ENCODE measurements at places on chromosomes 16 and 17.
A peak's percentile ranks its signal among the peaks of the same experiment; 100 is the strongest.

- no peak for DNase-seq
Observed at GRCh38 chr16:12437761-12438440, 365.8 kb downstream of the CPPED1 start.

- DNase-seq, result peak; percentile 75
Observed at GRCh38 chr17:42311240-42312034, 23.1 kb downstream of the STAT5A start.

DNA sequence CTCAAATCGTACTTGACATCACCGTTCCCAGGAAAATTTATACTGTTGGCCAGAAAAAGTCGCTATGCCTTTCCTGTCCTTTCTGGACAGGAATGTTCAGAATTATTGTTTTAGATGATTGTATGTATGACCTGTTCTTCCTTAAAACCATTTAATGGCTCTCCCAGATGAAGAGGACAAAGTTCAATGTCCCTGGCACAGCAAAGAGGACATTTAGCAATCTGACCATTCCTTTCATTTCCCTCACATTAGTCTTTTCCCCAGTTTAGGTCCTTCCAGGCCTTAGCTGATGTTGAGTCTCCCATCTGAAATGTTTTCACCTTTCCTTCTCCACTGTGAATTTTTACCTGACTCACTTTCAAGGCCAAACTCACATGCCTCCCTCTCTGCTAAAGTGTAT, 938.9 kb downstream of the CDH11 start:
- no peak for DNase-seq

- peak; percentile 89 for DNase-seq
Observed at GRCh38 chr17:41415833-41416335, 8.5 kb downstream of the KRT37 start.

GRCh38 chr16:21302898-21303528, 24.9 kb upstream of the CRYM start:
- DNase-seq, result peak; percentile 39

DNA sequence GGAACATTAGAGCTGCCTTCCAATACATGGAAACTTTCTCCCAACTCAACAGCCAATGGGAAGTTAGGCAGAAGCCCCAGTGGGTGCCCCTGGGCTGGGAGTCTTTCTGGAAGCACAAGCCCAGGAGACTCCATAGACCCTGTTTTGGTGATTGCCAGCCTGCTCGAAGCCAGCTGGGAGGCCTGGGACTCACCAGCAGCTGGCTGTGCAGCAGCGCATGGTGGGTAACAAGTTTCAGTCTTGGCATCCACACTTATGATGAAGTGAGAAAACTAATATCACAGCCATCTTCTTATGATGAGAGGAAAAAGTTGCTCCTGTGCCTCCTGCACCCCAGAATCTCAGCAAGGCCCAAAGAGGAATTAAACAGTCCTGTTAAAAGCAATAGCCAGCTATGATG, 522.5 kb upstream of the CDH5 start:
- no peak for DNase-seq

- no peak for DNase-seq
Observed at GRCh38 chr16:20074099-20074991, 655 bp upstream of the GPR139 start.

GRCh38 chr17:18889658-18890057, 31.7 kb downstream of the PRPSAP2 start:
- peak; percentile 18 for DNase-seq

- DNase-seq, result no peak
Observed at GRCh38 chr17:31250229-31250628, 46.8 kb downstream of the OMG start.

- DNase-seq, result peak; percentile 21
Observed at GRCh38 chr16:58105631-58106030, 23.6 kb downstream of the CFAP20 start.

DNA sequence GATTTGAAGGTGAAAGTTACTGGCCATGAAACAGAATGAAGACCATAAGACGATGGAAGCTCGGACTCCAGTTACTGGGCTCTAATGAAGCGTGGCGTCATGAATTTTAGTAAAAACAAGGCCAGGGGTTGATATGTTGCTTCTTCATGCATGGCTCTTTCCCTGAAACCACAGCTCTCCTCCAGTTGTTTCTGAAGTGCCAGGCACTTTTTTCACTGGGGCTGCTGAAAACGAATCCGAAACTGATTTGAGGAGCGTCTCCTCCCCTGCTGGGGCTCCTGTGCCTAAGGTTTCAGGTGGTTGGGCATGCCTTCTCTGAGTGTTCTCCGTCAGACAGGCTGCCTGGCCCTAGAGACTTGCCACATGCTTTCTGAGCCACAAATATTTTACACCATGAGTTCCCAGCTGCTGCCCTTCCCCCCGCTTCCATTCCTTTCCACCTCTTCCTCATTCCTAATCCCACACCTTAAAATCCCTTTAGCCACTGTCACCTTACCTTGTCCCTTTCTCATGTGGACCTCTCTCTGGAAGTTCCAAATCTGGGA, 3.7 kb upstream of the MYL4 start:
- DNase-seq, result peak; percentile 94

DNA sequence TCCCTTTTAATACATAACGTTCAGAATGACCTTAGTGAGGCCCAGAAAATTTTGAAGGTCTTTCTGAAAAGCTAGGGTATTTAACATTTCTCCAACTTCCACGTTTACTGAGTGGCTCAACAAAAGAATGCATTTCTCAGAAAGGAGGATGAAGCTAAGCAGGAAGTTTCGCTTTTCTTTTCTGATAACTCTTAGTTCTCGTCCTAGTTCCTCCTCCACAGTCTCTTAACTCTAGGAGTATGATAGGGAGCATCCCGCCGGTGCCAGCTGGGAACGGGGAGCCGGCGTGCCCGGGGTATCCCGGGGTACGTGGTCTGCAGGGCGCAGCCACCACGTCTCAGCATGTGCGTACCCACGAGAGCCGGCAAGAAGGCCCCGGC, 363 bp downstream of the KARS1 start:
- no peak for DNase-seq

All from kidney glomerular epithelial cell (primary cell).